NCI-H748 treated with DMSO at 0.1 percent for 48 hours (cell line): ENCODE measurements at places on chromosomes 6 and 20.

GRCh38 chr6:147752689-147753403 lies 244.4 kb downstream of the SAMD5 start:
- no peak for DNase-seq

DNA sequence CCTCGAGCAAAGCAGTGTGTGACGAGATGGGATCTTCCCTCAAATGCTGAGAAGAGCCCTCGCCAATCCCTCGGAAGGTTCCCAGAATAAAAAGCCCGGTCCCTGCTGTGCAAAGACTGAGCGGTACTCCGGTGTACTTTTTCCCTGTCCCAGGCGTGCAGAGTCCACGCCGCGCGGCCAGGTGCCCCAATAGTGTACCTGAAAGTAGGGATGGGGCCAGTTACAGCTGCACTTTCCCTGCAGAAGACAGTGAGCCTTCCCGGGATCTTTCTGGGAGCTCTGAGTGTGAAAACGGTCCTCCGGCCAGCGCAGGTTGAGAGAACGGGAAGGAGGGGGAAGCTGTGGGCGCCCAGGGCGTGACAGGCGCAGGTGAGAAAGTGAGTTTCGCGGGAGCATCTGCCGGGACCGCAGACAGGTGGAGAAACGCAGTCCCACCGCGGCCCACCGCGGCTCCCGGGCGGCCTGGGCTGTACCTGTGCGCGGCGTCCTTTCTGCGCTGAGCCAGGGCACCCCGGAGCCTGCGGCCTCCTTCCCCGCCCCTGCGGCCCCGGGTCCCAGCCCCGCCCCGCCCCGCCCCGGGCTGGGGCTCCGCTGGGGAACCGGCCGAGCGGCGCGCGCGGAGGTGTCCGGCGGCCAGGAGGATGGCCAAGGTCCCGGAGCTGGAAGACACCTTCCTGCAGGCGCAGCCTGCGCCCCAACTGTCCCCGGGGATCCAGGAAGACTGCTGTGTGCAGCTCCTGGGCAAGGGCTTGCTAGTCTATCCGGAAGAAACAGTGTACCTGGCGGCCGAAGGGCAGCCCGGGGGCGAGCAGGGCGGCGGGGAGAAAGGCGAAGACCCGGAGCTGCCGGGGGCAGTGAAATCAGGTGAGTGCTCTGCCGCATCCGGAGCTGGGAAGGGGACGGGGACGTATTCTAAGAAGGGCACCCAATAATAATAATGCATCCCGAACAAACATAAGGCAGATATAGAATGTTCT lies at the start of gene RFX6:
TSS of gene RFX6 (plus strand) at position 608 of the 977 bp plus-strand sequence. CDS start at position 642, 34 bp downstream.
- DNase-seq = no peak

DNA sequence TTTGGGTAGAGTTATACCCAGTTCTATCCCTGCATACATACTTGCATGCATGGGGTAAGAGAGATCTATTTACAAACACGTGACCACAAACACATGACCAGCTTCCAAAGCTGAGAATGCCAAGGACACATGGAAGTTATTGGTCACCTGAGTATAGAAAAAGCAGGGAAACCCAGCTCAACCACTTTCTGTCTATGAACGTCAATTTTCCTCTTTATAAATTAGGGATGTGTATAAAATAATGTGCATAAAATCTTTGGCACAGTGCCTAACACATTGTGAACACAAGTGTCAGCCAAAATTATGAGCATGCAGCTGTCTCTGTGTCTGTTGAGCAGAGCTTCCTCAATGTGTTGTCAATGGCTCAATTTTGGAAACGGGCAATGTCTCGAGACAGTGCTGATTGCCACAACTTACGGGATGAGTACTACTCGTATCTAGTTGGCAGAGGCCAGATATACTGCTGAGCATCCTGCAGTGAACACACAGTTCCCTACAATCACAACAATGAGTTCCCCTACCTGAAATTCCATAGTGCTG lies 44.9 kb downstream of the TPD52L1 start:
- no peak for DNase-seq

- no peak for DNase-seq
These were observed 277.0 kb downstream of the CENPW start for GRCh38 chr6:126616866-126617265.

DNA sequence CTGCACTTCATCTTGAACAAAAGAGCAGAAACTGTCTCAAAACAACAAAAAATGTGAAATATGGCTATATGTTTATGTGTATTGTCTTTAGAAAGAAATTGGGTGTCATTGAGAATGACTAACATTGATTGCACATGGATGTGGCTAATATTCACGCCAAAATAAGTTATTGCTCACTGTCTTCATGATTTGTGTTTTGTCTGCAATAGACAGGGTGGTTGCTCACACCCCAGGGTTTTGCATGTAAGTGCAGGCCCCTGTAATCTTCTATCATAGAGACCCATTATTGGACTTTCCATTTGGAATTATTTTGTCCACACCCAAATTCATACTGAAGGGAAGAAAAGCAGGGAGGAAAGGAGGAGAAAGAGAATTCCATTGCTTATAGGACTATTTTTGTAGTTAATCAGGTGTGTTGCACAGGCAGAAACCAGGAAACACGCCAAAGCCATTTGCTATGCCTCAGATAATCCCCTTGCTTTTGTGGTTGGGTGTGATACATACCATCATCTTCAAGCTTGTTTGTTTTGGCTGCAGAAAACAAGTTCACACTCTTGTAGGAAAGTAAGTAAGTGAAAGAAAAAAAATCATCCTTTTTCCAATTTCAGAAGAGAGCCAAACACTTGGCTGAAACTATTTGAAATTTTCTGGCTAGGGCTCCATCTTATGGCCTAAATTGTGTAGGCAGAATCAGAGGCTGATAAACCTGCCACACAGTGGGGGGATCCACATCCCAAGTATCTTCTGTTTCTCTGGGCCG lies 214.1 kb downstream of the COL12A1 start:
- DNase-seq = no peak

DNA sequence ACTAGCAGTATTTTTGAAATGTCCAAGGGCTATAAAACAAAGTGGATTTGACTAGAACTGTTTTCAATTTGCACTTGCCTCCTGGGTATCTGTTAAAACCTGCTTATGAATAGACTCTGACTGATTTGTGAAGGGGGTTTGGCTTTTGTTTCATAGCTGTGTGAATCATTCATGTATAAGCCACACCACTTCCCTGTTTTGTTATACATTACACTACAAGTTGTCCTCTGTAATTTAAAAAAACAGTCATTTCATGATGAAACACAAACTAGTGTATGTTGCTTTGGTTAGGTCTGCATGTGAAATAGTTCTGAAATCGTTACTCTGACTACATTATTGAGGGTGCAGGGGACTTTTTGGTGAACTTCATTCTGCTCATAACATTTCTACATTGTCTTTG lies 121.7 kb downstream of the NKAIN2 start:
- DNase-seq = no peak

- DNase-seq = no peak
These were observed 920 bp downstream of the GJA1 start for GRCh38 chr6:121436274-121436857.

DNA sequence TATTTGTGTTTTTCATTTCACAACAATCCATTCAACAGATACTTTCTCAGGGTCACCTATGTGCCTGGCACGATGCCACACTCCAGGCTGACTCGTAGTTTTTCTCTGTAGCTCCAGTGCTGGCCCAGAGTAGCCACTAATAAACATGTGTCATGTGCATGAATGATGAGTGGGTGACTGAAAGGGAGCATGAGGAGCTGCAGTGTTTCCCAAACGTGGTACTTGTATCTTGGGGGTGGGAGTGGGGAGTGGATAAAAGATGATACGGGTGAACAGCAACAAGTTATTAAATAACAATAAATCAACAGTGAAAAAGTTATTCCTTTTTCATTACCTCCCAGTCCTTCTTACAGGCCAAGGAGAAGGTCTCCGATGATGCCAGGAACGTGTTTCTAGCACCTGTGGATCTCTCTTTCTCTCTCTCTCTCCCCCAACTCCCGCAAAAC lies 17.1 kb downstream of the SRXN1 start:
- no peak for DNase-seq

GRCh38 chr20:49034070-49034732 lies 11.9 kb upstream of the CSE1L start:
- DNase-seq = no peak

- DNase-seq = no peak
These were observed 329.5 kb upstream of the KHDRBS2 start for GRCh38 chr6:62615366-62616015.

- no peak for DNase-seq
These were observed 56.6 kb upstream of the POU3F2 start for GRCh38 chr6:98777762-98778161.

DNA sequence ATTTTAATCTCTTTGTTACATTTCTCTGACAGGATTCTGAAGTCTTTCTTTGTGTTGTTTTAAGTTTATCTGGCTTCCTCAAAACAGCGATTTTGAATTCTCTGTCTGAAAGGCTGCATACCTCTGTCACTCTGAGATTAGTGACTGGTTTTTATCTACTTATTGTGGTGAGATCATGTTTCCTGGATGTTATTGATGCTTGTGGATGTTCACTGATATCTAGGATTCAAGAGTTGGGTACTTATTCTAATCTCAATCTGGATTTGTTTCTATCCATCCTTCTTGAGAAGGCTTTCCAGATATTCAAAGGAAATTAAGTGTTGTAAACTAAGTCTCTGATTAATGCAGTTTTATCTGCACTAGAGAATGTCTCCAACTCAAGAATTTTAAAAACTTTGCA lies 1076.1 kb upstream of the ADGRB3 start:
- DNase-seq = no peak

DNA sequence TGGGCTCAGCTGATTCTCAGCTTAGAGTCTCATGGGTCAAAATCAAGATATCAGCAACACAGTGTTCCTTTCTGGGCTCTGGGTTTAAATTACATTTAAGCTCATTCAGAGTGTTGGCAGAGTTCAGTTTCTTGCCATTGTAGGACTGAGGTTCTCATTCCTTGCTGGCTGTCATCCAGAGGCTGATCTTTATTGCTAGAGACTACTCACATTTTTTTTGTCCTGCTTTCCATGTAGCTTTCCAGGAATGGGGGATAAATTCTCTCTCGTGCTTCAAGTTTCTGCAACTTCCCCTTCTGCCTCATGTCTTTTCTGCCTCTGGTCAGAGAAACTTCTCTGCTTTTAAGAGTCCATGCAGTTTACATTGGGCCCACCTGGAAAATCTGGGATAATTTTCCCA lies 86.9 kb downstream of the RFX6 start:
- DNase-seq = no peak

- no peak for DNase-seq
These were observed 35.3 kb downstream of the MICA start for GRCh38 chr6:31438677-31439076.

DNA sequence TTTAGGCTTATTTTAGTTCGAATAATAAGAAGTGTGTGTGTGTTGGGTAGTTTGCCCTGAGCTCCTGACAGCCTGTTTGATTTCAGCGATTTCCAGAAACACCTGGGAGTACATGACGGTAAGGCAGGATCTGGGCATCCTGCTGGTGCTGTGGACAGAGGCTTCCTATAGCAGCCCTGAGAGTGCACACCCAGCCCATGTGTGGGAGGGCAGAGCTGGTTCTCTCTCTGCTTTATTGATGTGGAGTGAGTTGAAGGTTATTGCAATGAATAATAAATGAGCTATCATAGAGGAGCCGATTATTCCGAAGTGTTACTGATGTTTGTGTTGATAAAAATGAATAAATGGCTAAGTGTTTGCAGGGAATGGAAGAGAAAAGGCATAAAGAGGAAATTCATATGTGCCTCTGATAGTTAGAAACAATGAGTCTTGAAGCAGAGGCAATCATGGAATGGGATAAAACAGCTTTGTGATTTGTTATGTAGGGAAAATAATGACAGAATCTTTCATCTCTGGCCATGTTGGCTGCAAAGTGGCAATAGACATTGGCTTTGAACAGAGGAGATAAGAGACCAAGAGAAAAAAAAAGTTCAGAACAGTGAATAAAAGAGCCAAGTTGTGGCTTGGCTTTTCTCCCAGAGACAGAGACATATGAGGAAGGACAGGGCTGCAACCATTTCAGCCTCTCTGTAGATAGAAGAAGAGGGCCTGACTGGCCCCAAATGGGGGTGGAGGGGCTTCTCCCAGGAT lies 166.2 kb upstream of the CHD6 start:
- no peak for DNase-seq

GRCh38 chr6:154446984-154447383 lies 63.5 kb downstream of the CNKSR3 start:
- no peak for DNase-seq

- DNase-seq = no peak
These were observed 82.4 kb downstream of the ZNF292 start for GRCh38 chr6:87237804-87238203.
